Gastroesophageal sphincter (tissue), 4 donors: ENCODE measurements at places on chromosomes 7 and 10. TPM values are rescaled to one million over a fixed set of nuclear protein-coding genes. Genes with fewer than 3 reads are reported as not detected.

- no peak for ATAC-seq
Measured at GRCh38 chr7:15737601-15738000, 51.1 kb upstream of the MEOX2 start.

MSS51 gene
- total RNA-seq = 3.0 TPM

- no peak for ATAC-seq
Measured at GRCh38 chr10:88546497-88546896, 36.6 kb downstream of the RNLS start.

DNA sequence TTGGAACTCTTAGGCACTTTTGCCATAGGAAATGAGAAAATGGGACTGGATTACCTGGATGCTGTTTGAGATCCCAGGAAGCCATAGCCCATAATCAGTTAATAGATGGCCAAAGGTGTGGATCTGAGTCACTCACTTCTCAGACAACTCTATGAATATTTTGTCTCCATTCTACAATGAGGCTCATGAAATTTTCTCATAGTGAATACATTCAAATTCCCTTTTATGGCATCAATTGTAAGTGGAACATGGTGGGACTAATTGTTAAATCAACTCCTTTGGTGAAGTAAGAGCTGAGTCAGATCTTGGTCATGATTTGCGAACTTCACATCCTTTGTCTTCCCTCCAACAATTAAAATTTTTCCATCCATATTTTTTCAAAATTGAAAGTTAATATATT lies 222.1 kb downstream of the ARL4A start:
- no peak for ATAC-seq

ASB10 gene
- not detected for total RNA-seq

CYP3A7 gene
- total RNA-seq = not detected
